ENCODE measurements at places on chromosomes 2 and 18.

DNA sequence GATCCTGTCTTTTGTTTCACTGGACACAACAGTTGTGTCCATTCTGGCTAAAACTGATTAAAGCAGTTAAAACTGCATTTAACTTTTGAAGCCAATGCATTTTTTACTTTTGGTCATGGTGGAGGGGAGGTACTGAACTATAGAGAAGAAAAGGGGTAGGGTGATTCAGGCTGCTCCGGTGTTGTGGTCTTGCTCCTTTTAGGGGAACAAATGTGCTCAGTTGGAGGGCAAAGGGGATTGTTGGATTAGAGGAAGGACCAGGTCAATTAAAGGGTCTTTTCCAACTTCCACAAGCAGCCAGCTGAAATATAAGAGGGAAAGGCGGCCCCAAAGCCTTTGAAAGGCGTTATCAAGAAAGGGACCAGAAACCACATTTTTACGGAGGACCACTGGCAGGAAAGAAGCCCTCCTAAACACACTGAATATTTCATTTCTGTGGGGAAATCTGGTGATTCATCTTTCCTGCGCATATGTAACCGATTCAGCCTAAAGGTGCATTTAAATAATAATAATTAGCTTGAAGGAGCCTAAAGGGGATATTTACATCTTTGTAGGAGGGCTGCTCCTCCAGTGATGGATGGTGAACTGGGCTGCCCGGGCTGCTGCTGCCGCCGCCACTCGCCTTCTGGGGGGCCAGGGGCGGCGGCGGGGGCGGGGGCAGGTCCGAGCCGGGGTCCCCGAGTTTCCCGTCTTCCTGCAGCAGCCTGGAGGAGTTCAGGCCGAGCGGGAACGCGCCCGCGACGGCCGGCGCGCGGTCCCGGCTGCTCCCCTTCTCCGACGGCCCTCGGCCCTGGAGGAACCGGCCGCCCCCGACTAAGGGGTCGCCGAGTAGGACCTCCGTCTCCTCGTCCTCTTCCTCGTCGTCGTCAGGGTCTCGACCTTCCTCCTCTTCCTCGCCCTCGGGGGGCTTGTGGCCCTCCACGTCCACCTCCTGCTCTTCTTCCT, 5.2 kb downstream of the SKOR2 start:
- DNase-seq, result no peak

GRCh38 chr2:43420389-43420801, 175.4 kb downstream of the THADA start:
- no peak for DNase-seq

DNA sequence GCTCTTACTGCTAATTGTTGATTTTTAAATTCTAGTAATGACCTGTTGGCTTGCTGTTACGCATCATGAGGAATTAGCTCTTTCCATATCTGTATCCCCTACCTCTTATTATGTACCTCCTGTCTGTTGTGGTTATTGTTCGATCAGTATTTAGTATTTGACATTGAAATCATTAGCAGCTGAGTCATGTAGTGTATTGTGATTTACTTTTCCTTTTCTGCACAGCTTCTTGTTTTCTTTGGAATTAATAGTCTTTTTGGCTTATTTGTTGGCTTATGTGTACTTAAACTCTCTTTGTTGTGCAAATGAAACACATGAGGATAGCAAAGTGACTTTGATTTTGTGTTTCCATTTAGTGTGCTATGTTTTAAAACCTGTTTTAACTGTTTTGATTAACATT, 4.3 kb downstream of the EPB41L5 start:
- no peak for DNase-seq

GRCh38 chr2:214730248-214730647, 79.2 kb downstream of the BARD1 start:
- DNase-seq, result no peak

DNA sequence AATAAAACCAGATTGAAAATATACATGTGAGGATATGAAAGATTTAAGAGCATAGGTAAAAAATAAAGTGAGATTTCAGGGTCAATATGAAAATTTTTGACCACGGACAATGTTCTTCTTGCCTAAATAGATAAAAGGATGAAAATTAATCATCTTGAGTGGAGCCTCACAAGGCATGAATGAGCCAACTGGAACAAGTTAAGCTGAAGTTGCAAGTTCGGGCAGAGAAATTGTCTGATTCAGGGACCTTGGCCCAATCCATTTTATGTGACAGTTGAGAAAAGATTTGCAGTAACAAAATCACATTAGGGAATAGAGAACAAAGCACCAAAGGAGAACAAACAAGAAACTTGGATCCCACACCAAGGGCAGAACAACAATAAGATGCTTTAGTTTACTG, 305.3 kb downstream of the TMX3 start:
- no peak for DNase-seq

DNA sequence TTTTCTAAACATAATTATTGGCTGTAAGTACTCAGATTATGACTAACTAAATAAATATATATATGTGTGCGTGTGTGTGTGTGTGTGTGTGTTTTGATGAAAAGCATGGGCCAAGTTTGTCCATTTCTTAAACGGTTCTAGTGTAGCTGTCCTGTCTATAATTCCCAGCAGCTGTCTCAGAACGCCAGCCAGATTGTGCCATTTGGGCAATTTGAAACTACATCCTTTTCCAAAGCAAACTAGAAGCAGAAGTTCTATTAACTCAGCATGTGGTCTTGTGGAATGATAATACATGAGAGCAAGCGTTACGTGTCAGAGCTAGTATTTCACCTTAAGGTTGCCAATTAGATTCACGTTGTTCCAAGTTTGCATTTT, 1.7 kb downstream of the ARHGAP28 start:
- no peak for DNase-seq

- no peak for DNase-seq
These were observed 84.4 kb downstream of the ZNF532 start for GRCh38 chr18:58949031-58949430.

- DNase-seq, result no peak
These were observed 14.2 kb downstream of the TNFRSF11A start for GRCh38 chr18:62339106-62339988.

- no peak for DNase-seq
These were observed 39.7 kb upstream of the PNPT1 start for GRCh38 chr2:55733335-55733734.

DNA sequence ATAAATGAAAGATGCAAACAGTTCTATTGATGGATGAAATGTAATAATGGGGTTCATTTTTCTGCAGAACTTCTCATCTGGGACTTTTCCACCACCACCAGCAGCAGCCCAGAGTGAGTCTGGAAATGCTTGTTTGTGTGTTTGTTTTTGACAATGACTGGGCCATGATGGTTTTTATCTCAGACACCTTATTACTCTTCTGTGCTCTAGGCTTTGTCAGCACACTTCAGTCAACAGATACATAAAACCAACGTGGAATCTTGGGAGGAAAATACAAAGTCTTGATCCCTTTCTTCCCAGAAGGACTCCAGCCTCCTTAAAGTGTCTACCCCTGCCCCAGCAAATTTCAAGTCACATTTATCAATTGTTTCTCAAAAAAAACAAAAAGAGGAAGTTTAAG, 134.0 kb downstream of the MREG start:
- DNase-seq, result no peak

- no peak for DNase-seq
These were observed 275.3 kb downstream of the HRH4 start for GRCh38 chr18:24735624-24736231.

DNA sequence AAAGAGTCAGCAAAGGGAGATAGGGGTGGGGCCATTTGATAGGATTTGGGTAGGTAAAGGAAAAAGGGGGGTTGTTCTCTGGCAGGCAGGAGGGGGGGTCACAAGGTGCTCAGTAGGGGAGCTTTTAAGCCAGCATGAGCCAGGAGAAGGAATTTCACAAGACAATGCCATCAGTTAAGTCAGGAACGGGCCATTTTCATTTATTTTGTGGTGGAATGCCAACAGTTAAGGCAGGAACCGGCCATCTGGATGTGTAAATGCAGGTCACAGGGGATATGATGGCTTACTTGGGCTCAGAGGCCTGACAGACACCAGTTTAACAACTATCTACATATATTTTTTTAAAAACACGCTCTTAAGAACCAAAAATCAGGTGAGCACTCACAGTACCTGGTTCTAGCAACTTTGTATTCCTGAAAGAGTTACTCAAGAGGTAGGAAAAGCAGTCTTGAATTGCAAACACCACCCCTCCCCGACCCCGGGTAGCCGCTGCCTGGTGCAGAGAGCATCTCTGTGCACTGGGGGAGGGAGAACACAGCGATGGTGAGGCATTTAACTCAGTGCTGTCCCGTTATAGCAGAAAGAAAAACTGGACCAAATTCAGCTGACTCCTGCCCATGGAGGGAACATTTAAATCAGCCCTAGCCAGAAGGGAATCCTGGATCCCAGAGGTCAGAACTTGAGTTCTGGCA, 414.5 kb upstream of the KLHL29 start:
- DNase-seq, result no peak

DNA sequence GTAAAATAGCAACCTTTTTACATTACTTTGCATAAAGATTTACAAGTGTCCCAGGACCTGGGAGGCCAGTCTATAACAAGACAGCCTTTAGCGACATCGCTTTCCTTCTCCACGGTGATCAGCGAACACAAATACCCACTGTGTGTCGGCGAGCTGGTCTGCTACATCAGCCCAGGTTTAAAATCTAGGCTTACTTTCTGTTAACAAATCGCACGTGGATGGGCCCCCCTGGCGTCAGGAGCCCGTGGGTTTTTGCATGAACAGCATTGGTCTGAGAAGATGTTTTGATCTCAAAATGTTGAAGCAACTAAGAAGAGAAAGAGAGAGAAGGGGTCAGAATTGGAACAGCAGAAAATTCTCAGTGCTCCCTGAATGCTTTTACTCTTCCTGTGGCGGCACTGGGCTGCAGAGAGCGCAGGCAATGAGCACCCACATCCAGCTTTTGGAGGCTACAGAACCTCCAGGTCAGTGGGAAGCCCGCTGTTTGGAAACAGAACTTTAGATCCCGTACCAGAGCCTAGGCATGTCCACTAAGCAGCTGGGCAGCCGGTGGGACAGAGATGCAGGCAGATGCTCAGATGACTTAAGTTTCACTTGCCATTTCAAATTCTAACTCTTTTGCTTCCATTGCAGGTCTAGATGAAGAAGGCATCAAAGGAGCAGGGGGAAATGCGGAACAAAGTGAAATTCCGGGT, 32.9 kb downstream of the CYP27C1 start:
- DNase-seq, result no peak

DNA sequence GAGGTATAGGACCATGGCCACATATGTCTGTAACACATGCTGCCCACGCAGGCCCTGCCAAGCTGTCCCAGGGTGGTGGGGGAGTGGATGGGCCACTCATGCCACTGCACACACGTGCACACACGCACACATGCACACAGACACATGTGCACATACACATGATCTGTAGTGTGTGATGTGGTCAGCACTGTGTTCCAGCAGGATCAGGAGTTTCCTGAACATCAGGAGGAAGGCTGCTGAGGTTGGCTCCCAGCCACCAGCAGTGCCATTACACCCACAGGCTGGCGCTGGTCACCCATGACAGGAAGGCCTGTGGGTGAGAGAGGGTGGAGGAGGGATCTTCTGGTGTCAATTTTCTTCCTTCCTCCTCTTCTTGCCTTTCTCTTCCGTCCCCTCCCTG, 44.7 kb downstream of the POMC start:
- DNase-seq, result no peak

- no peak for DNase-seq
These were observed 535.7 kb downstream of the DCC start for GRCh38 chr18:52875725-52876124.

GRCh38 chr2:96503637-96504243, 1.4 kb downstream of the NEURL3 start:
- DNase-seq, result no peak

GRCh38 chr2:174615871-174616436, 18.4 kb upstream of the WIPF1 start:
- no peak for DNase-seq

DNA sequence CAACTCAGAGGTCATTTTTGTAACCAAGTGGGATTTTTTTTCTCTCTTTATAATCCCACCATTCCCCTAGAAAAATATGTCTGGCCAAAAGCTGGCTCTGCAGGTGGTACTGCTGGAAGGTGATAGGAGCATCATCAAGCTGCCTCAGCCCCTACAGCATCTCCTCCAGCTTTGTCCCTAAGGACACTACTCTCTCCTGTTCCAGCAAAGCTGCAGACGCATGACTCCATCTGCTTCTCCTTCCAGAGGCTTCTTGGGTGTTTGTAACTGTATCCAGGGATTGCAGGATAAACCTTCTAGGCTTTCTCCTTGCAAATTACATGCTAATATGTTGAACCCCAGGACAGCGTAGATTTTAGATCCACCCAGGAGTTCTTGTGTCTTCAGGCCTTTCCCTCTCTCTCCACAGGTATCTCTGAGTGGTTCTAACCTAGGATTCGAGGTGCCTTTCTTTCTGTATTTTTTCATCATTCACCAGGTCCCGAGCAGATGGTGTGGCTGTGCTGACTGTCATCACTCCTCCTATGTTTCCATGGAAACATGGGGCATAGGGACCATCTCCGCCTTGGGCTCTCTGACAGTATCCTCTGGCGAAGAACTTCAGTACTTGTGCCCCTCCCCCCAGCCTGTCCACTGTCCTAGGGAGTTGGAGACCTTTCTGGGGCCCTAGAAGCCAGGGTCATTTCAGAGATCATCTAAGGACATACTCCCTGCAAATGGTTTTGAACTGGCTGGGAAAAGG, 34.3 kb downstream of the AFF3 start:
- no peak for DNase-seq

GRCh38 chr2:122866095-122866494, 1110.6 kb downstream of the TSN start:
- DNase-seq, result no peak

DNA sequence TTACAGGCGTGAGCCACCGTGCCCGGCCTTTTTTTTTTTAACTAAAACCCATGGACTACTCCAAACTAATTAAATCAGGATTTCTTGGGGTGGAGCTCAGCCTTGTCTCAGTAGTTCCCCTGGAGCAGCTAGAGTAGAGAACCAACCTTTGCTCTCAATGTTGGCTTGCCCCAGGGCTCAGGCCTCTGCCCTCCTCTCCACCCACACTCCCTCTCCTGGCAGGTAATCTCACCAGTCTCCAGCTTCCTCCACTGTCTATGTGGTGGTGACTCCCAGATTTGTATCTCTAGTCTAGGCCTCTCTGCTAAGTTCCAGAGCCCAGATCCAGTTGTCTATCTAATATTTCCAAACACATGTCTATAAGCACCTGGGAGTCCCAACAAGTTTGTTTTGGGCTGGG, 9.6 kb upstream of the MTA3 start:
- DNase-seq, result no peak

GRCh38 chr2:100418406-100418962, 1.0 kb upstream of the CHST10 start:
- DNase-seq, result no peak

DNA sequence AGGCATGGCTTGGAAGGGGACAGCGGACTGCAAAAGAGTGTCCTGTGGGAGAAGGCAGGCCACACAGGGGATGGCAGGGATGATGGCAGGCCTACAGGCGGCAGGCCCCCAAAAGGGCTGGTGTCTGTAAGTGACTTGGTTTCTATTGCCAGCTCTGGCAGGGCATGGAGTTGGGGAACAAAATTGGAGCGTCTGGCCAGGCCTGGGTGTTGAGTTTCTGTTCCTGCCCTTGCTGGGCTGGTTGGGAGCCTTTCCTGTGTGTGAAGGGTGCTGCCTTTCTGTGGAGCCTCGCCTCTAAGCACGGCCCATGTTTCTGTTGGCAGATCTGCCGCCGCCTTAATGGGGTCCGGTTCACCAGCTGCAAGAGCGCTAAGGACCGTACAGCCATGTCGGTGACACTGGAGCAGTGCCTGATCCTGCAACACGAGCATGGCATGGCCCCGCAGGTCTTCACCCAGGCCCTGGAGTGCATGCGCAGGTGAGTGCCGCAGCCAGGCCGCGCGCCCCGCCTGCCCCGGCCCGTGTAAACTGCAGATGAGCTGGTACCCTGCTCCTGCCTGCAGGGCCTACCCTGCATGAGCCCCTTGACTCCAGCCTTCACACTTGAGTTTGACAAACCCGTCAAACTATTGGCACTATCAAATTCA, 31.5 kb downstream of the COA5 start:
- no peak for DNase-seq

All from 8988T (cell line).